Activated naive CD4-positive, alpha-beta T cell treated with anti-CD3 and anti-CD28 coated beads, Interleukin-2, amount 50 U/mL, for 16 hours (primary cell): ENCODE measurements at places on chromosomes 11 and 22.

- no peak for DNase-seq
Observed at GRCh38 chr11:35313760-35314153, 105.6 kb downstream of the SLC1A2 start.

- DNase-seq, result peak; percentile 2
Observed at GRCh38 chr11:69931060-69931910, 112.1 kb upstream of the FGF3 start.

DNA sequence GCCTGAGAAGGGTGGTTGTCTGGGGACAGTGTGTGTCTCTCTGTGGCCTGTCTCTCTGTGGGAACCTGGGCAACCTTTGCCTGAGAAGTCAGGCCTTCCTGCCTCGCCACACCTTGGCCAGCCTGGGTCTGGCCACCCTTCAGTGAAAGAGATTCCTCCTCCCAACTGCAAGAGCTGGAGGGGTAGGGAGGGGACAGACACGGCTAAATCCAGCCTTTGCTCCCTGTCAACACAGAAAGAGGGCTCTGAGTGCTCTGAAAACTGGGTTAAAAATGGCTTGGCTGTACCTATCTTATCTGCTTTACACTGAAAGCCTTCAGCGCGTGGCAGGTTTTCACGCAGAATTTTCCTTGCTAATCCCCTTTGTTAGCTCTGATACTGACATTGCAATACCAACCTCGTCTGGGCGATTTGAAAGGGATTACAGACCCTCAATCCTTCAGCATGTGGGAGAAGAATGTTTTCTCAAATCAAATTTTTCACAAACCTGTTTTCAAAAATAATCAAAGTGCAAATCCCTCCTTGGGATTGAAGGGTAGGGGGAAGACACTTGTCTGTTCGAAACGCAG, 163.7 kb downstream of the DSCAML1 start:
- DNase-seq, result no peak

DNA sequence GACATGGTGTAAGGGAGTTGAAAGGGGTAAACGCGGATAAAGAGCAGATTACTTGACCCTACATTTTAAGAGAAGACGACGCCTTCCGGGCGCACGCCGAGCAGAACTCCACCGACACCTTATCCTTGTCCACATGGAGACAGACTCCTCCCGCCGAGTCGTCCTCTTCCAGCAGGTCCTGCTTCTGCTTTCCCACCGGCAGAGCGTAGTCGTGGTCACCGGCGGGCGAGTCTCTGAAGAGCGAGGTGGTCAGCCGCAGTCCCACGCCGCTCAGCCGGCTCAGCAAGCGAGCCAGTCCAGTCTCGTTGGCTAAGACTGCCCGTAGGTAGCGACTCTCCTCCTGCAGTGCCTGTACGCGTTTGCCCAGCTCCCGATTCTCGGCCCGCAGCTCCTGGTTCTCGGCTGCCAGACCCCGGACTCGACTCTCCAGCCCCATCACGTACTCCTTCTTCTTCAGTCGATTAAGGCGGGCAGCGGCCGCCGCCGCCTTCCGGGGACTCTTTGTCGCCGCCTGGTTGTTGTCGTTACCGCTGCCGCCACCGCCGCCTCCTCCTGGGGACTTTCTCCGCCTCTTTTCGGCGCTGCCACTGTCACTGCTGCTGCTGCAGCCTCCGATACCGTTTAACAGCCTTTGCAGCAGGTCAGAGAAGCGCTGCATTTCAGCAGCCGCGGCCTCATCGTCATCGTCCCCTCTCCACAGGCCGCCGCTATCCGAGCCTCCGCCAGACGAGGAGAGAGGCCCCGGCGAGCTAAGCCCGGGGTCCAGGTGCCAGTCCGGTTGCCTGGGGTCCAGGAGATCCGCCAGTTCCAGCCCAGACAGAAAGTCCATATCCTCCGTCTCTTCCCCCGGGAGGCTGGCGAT, 945 bp downstream of the CREBZF start:
- peak; percentile 91 for DNase-seq
